ENCODE measurements at places on chromosomes 3 and 15. TPM values are rescaled to one million over a fixed set of nuclear protein-coding genes. Genes with fewer than 3 reads are reported as not detected.

DNA sequence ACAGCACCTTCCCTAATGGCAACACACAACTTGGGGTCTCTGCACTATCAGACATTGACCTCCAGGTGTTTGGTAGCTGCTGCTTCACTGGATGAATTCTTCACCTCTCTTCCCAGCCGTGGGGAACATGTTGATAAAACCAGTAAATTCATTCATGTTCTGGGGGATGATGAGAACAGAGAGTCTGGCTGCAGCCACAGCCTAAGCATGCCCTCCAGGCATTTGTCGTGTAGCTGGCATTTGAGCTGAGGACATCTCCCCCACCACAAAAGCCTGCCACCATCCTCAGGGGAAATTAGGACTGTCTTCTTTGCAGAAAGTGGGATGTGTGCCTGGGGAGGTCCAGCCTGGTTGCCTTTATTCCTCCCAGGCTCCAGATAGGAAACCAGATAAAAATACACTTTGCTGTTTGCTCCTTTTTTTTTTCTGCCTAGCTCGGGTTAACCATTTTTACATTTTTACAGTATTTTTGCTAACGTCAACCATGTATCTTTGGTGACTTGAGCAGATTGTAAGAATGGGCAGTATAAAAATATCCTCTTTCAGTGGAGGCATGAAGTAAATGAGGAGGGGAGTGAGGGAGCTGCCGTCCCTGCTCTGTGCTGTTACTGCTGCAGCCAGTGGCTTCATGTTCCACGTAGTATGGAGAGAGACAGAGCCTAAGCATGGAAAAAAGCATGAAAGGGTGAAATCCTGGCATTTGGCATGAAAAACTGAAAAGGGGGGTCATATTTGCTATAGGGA lies 444.0 kb downstream of the EPHB1 start:
- H3K27ac ChIP-seq, result no peak overlapping the region
- no peaks in the 10 kb centered on the region for H3K27me3 ChIP-seq
- no peak for DNase-seq

GRCh38 chr15:87602371-87602770 lies 654.2 kb downstream of the NTRK3 start:
- no peaks in the 10 kb centered on the region for H3K4me1 ChIP-seq
- no peak for DNase-seq
- H3K4me3 ChIP-seq, result no peak overlapping the region
- no peaks in the 10 kb centered on the region for H3K36me3 ChIP-seq
- no peaks in the 10 kb centered on the region for H3K27me3 ChIP-seq

DNA sequence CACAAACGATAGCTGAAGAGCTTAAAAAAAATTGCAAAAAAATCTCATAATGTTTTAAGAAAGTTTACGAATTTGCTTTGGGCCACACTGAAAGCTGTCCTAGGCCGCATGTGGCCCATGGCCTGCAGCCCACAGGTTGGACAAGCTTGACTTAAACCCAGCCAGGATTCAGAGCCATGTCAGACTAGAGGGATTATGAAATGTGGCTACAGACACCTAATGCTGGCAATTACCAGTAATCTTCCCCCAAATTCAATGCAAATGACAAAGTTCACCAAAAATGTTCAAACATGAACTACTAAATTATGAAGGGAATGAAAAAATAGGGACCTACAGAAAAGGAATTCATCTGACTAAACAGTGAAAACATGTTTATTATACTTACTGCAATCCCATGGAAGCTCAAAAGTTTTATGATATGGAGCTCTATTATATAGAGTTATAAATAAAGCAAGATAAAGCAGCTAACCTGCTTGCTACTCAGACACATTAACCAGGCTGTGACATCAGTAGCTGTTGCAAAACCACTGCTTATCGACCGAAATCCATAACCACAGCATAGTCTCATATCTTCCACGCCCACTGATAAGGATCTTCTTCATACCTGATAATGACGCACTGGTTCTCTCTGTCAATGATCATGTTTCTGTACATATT lies 49.2 kb downstream of the LDHAL6B start:
- no peak for DNase-seq
- no peaks in the 10 kb centered on the region for H3K4me1 ChIP-seq
- H3K4me3 ChIP-seq, result no peak overlapping the region

DNA sequence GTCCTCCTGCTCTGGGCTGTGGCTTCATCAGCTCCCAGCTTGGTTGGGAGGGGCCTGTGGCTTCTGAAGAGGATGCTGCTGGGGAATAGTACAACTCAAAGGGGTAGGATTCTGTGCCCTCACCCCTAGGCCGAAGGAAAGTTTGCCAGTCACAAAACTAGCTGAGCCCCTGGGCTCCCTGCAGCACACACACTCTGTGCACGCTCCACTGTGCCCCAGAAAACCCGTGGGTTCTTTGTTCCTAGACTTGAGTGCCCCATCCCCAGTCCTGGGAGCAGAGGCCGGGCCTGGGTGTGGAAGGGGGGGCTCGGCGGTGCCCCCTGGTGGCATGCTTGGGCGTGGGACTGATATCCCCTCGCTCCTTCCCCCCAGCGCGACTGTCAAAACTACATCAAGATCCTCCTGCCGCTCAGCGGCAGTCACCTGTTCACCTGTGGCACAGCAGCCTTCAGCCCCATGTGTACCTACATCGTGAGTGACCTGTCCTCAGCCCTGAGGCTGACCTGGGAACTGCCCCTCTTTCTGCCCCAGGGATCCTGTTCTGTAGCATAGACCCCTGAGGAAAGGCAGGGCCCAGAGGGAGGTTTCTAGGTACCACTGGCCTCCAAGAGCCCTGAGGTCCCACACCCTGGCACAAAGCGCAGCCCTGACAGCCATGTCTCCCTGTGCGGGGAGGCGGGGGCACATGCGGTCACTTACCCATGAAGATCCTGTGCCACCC lies 14.2 kb downstream of the CIB1 start:
- no peak overlapping the region for H3K4me3 ChIP-seq
- no peak overlapping the region for H3K27ac ChIP-seq
- H3K27me3 ChIP-seq, result no peaks in the 10 kb centered on the region
- peak; percentile 64 for DNase-seq
- H3K36me3 ChIP-seq, result peaks cover 43% of the 10 kb centered on the region

DNA sequence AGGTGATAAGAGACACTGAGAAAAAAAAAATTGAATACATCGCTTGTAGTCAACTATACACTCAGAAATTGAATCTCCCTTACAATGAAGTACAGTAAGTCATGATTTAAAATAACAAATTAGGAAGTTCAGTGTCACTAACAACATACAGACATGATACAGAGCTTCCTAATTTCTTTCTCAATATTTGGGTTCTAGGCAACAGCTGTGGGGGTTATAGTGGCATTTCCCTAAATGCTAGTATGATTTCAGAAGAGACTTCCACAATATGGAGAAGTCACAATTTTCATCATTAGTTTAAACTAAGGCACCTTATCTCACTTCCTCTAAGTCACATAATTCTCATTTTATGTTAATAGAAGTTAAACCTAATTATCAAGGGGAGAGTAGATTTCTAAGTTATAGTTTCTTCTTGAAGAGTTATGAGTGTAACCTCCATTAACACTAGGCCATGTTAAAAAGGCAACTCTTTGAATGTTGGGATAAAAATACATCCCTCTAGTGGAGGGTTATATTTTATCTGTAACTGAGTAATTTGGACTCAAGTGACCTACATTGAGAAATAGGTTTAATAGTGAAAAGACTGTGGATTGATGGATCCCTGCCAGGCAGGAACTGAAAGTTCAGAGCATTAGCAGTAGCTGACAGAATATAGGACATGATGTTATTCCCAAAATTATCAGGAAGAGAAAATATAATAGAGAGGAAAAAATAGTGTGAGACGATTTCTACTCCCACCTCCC lies 286.0 kb upstream of the SUCLG2 start:
- no peaks in the 10 kb centered on the region for H3K4me1 ChIP-seq
- DNase-seq, result no peak
- no peaks in the 10 kb centered on the region for H3K36me3 ChIP-seq
- no peak overlapping the region for H3K27ac ChIP-seq
- H3K4me3 ChIP-seq, result no peak overlapping the region
- no peaks in the 10 kb centered on the region for H3K27me3 ChIP-seq

DNA sequence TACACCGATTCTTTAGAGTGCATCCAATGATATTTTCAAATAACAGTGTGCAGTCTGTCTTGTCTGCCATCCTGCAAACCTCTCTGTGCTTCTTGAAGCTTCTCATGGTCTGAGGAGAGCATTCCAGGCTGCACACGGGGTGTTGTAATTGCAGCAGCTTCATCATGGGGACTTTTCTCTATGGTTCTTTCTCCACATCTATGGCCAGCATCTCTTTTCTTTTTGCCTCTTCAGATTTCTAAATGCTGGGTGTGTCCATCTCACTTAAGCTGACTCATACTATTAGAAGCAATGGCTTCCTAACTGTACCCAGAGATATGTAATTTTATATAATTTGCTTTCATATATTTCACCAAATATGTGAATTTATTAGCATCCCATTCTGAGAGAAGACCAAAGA lies 63.8 kb upstream of the EPHB3 start:
- H3K4me3 ChIP-seq, result no peak overlapping the region
- H3K27me3 ChIP-seq, result peaks cover 19% of the 10 kb centered on the region
- DNase-seq, result no peak
- H3K27ac ChIP-seq, result no peak overlapping the region
- H3K36me3 ChIP-seq, result no peaks in the 10 kb centered on the region

- no peak overlapping the region for H3K4me3 ChIP-seq
- DNase-seq, result peak; percentile 21
- H3K4me1 ChIP-seq, result peaks cover 8% of the 10 kb centered on the region
- H3K27ac ChIP-seq, result no peak overlapping the region
Measured at GRCh38 chr3:42159706-42160472, 68.7 kb downstream of the TRAK1 start.

Gene CCDC54
- total RNA-seq, result not detected

Gene SPATA12
- total RNA-seq, result 0.05 TPM
